ENCODE measurements at places on chromosomes 5 and 9.
A peak's percentile ranks its signal among the peaks of the same experiment; 100 is the strongest.

DNA sequence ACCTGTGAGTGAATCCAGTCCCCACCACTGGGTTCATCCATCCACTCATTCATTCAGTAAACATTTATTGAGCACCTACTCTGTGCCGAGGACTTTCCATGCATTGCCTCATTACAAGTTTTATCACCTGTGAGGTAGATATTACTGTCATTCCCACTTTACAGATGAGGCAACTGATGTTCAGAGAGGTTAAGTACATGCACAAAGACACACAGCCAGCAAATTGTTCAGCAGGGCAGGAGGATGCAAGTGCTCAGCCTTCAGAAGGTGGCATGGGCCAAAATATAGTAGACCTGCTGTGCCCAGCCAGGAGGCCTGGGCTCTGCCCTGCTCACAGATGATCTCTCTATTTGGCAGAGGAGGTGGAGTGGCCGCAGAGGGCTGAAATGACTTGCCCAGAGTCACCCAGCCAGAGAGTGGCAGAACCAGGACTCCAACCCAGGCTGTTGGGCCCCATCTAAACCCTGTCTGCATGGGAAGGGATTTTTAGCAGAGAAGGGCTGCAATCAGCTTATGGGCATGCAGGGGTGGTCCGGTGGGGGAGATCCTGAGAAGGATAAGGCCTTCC lies 7.6 kb upstream of the NEURL1B start:
- DNase-seq = no peak

- DNase-seq = no peak
These were observed 1333.9 kb upstream of the DMAC1 start for GRCh38 chr9:9133526-9133925.

- DNase-seq = no peak
These were observed 677.3 kb downstream of the PRELID2 start for GRCh38 chr5:145157841-145158240.

DNA sequence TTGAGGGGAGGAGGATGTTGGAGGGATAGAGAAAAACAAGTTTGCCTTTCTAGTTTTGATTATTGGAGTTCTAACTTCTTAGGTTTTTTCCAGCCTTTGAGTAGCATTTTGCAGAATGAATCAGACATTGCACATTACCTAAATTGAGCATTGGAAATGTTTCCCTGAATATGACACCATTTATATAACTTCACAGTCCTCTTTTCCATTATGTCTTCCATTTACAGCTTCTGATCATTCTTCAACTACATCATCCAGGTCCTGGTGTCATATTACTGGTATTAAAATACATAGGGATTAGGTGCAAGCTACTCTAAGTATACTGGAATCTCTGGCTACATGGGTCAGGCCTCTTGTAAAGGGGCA lies 286.1 kb downstream of the ARHGAP26 start:
- no peak for DNase-seq

DNA sequence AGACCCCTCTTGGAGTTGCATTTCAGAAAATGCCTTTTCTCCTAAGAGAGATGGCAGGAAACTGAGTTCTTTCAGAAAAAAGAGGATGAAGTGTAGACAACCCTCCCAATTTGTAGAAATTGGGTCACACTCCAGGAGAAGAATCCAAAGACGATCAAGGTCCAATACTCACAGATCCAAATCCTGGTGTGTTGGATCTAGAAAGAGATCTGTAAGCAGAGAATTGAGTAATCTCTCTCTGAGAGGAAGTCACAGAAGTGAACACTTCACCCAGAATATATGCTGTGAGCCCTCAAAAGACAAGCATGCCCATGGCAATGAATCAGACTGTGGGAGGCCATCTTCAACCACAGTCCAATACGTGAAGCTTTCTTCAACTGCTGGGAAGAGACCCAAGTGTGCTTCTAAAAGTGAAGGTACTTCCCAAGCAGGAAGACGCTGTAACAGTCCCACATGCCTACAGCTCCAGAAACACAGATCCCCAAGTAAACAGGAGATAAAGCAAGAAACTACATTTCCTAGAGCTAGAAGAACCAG lies 182.7 kb downstream of the SMC2 start:
- DNase-seq = no peak

GRCh38 chr9:8095672-8096086 lies 296.1 kb upstream of the DMAC1 start:
- no peak for DNase-seq

- no peak for DNase-seq
These were observed 57.7 kb upstream of the MAMDC2 start for GRCh38 chr9:69985971-69986370.

DNA sequence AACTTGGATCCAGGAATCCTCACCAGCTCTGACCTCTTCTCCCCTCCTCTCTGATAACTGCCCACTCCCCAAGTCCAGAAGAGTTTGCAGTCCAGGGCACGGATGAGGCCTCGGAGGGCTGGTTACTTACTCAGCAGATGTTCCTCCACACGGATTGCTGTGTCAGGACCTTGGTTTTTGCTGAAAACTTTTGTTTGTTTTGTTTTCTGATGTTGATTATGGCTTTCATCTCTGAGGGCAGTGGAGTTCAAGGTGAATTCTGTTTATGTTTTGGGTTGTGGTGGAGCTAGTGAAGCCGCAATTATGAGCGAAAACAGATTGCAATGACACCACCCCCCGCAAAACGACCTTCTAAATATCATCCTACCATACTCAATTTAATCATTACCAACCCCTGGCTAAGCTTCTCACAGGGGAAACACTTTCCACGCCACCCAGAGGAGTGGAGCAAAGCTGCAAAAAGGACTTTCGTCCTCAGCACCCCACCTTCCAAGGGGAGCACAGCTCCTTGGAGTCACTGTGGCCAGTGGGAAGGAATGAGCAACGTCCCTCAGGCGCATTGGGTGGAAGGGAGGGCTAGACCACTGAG lies 92.7 kb upstream of the SAP30L start:
- no peak for DNase-seq

- no peak for DNase-seq
These were observed 472 bp downstream of the FBXO4 start for GRCh38 chr5:41925555-41925951.

GRCh38 chr5:171610686-171611085 lies 174.9 kb upstream of the SMIM23 start:
- DNase-seq = no peak

DNA sequence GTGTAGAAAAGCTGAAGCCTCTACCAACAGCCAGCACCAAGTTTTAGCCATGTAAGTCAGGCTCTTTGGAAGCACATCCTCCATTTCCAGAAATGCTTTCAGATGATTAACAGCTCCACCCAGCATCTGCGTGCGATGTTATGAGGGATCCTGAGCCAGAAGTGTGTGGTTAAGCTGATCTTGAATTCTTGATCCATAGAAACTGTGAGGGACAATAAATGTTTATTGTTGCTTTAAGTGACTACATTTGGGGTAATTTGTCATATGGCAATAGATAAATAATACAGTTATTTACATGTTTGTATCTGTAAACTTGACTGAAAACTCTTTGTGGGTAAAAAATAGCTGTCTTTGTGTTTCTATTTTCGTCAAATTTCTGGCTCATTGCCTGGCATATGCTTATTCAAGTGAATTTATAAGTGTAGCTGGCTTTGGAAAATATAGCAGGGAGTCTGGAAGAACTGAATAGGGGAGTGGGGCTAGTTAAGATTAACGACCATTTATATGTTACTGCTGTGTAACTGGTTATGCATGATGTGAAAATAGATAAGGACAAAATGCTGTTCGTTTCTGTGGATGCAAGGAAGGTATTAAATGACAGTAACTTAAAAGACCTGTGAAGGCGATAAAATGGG lies 234.1 kb downstream of the LRRC70 start:
- DNase-seq = no peak

- no peak for DNase-seq
These were observed 1185.5 kb upstream of the CDH18 start for GRCh38 chr5:21173526-21173925.

DNA sequence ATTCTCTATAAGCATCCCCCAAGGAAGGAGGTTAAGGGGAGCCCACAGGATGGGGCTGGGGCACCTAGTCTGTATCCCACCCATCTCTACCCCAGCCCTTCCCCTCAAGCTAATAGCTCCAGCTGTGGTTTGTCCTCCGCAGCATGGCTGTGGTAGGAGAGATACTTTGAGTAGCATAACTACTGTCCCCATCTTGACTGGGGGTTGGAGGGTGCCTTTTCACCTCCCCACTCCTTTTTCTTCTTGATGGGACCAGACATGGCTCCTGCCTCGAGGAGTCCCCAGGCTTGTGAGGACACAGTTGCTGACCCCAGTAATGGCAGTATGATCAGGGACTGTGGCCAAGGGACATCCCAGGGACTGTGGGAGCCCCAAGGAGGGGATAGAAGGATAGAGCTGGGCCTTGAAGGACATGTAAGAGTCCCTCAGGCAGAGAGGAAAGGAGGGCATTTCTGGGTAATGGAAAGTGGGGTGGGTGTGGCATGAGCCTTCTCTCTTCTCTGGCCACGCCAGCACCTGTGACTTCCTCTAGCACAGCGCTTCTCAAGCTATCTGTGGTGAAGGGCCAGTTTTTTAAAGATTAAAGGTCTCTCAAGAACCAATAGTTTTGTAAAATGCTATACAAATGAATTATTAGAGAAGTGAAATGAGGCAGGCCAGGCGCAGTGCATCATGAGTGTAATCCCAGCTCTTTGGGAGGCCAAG lies 14.0 kb downstream of the OLFML2A start:
- DNase-seq = no peak

DNA sequence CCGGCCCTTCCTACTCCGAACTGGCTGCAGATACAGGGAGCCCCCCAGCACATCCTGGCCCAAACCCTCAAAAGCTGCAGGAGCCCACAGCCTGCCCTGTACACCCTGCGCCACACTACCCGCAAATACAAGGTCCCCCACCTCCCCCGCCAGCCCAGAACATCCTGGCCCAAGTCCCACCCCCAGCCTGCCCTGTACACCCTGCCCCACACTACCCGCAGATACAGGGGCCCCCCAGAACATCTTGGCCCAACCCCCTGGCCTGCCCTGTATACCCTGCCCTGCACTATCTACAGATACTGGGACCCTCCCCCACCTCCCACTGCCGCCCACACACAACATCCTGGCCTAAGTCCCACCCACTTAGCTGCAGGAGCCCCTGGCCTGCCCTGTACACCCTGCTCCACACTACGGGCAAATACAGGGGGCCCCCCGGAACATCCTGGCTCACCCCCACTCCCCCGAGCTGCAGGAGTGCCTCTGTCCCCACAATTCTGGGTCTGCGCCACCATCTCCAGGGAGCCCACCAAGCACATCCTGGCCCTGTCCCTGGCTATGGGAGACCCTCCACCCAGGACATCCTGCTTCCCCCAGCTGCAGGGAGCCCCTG lies 8.3 kb downstream of the LPCAT1 start:
- peak; percentile 3 for DNase-seq

DNA sequence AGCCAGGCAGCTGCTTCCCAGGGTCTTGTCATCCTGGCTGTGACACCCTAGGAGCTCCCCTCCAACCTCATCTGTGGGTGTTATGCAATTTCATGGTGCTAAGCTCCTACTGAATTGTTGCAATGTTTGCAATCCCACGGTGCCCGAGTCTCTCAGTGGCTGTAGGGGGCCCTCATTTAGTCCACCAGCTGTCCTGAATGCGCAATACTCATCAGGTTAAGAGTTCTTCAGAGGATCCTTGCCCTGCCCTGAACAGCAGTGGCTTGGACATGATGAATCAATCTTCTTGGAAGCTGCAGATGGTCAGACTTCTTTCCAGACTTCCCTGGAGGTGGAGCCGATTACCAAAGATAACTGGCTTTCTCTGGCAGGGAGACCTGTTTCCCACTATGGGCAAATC lies 584.1 kb downstream of the CCDC171 start:
- no peak for DNase-seq

- no peak for DNase-seq
These were observed 91.6 kb upstream of the ICE1 start for GRCh38 chr5:5330728-5331452.

DNA sequence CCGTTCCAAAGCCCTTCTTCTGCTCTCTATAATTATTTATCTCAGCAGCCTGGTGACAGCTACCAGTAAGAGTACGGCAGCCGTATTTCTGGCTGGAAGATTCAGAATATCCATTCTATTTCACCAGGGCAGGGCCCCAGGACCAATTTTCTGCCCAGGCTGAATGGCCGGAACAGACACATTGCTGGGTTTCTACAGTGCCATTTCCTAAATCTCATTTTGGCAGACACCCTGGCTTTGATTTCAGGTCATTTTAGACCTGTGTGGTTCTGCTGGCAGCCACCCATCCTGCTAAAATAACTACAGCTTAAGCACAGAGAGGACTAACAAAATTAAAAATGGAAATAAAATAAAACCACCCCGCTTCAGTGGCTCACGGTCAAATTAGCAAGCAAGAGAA lies 95.0 kb downstream of the CRB2 start:
- DNase-seq = no peak

GRCh38 chr9:35423499-35423898 lies 66.4 kb upstream of the RUSC2 start:
- no peak for DNase-seq

DNA sequence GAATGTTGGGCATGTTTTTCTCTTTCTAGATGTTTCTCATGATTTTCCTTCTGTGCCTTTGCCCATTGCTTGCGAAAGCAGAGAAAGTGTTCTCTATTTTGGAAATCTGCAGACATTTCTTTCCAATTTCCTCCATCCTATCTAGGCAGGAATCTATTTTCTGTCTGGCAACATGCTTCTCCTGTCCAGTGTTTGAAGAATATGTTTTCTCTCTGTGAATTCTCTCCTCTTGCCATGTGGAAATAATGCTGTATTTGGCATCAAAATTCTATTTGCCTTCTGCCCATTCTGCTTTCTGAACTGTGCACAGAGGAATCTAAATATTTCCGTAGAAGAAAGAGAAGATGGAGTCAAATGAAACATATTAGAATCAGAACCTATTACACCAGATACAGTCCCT lies 833.3 kb downstream of the CDH9 start:
- no peak for DNase-seq

- no peak for DNase-seq
These were observed 31.4 kb downstream of the ANKRD33B start for GRCh38 chr5:10595293-10595671.

- no peak for DNase-seq
These were observed 119.7 kb downstream of the CETN3 start for GRCh38 chr5:90289837-90290236.

DNA sequence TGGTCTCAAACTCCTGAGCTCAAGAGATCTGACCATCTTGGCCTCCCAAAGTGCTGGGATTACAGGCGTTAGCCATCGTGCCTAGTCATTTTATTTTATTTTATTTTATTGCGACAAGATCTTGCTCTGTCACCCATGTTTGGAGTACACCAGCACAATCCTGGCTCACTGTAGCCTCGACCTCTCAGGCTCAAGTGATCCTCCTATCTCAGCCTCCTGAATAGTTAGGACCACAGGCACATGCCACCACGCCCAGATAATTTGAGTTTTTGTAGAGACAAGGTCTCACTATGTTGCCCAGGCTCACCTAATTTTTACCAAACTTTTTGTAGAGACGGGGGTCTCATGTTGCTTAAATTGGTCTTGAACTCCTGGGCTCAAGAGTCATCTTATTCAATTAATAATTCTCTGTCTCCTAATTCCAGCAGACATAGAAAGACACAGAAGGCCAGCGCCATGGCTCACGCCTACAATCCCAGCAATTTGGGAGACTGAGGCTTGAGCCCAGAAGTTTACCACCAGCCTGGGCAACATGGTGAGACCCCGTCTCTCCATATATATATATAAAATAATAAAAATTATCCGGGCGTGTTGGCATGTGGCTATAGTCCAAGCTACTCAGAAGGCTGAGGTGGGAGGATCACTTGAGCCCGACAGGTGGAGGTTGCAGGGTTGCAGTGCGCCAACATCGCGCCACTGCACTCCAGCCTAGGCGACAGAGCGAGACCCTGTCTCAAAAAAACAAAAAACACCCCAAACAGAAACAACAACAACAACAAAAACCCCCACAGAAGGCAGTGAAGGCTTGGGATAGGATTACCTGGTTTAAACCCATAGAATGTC lies 1.0 kb upstream of the UBAP1 start:
- no peak for DNase-seq

Data from activated T-helper 1 cell treated with anti-CD3 and anti-CD28 coated beads, Interleukin-2, amount 50 U/mL, for 16 hours (primary cell).